ENCODE measurements at places on chromosomes 1 and 21. TPM values are rescaled to one million over a fixed set of nuclear protein-coding genes. Genes with fewer than 3 reads are reported as not detected.

The RIPPLY3 gene
- 0.62 TPM for total RNA-seq

The CR1 gene
- total RNA-seq: 2.9 TPM

The TCEANC2 gene
- 2.6 TPM for total RNA-seq

The FCN3 gene
- 4.7 TPM for total RNA-seq

The CD5L gene
- total RNA-seq: not detected

The KRTAP12-2 gene
- not detected for total RNA-seq

The KIAA1614 gene
- 10.8 TPM for total RNA-seq

The JAM2 gene
- total RNA-seq: 85.5 TPM

The KIAA0040 gene
- total RNA-seq: 15.1 TPM

The MANEAL gene
- not detected for total RNA-seq

Measured in uterus (tissue), 4 donors.